SIG-M5 (cell line): ENCODE measurements at places on chromosomes 1 and 21.

- no peak for DNase-seq
Observed at GRCh38 chr1:169321539-169321938, 46.1 kb downstream of the NME7 start.

DNA sequence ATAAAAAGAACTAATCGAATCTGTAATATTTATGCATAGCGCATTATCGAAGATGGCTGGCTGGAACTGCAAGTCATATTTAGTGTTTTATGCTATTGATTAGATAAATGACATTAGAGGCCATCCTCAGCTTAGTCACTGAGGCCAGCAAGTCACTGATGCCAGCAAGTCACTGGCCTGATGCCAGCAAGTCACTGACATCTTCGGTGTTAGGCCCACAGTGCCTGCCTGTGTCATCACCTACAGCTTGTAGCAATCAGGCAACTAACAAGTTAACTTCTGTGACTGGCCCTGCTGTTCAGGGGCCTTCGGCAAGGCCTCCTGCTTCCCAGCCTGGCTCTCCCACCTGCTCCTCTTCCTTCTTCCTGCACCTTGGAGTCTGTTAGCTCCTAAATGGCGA is 65.6 kb upstream of the SCCPDH start:
- DNase-seq, result no peak

GRCh38 chr1:239363930-239364329 is 22.4 kb upstream of the CHRM3 start:
- DNase-seq, result peak; percentile 43

- no peak for DNase-seq
Observed at GRCh38 chr1:43238991-43239469, 30.8 kb upstream of the TMEM125 start.

- DNase-seq, result no peak
Observed at GRCh38 chr1:16367968-16368890, 1.2 kb downstream of the SZRD1 start.

- DNase-seq, result no peak
Observed at GRCh38 chr1:109240158-109241152, 8.9 kb upstream of the CELSR2 start.

DNA sequence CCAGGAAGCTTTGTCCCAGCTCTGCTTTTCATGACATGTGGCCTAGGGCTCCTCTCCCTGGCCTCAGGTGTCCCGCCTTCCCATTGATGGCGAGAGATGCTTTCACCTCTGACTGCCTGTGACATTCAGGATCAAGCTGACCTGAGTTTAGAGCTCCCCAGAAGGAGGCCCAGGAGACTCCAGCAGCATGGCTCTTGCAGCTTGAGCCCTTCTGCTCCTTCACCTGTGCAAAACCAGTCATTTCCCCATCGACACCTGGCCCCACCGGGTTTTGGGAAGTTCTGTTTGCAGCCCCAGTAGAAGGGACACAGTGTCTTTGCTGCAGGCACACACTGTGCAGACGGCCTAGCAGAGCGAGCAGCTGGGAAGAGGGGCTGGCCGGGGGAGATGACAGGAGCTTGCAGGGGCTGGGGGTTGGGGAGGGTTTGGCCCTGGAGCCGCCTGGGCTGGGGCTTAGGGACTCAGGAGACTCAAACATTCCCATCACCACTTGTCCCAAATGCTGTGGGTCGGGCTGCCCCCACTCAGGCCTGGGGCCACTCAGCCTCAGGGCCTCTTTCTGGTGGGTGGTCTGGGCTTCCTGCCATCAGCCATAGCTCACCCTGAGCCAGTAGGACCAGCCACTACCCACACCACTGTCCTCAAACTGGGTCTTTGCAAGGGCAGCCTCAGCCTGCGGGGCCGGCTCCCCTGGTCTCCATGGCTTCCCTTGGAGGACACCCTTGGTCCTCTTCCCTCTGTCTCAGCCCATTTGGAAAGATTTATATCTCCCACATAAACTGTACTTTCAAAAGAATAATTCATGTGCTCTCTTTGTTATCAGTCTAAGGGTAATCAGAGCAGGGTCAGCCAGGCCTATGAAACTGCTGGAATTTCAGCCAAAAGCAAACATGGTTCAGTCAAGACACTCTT is 3.8 kb upstream of the EDN2 start:
- no peak for DNase-seq

DNA sequence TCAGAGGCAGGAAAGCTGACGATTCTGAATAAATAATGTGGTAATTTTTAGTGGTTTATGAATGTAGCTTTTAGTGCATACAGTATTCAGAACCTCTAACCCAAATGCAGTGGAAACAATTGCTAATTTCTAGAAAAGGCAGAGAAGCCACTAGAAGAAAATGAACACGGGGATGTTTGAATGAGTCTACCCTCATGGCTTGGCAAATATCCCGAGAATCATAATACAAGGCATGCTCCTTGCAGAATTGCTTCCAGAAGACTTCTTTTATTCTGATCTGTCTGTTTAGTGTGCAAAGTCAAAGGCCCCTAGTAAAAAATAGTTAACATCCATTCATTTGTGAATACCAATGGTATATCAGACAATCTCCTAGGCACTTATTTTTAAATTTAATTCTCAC is 246.8 kb downstream of the LMO4 start:
- no peak for DNase-seq

- DNase-seq, result no peak
Observed at GRCh38 chr1:163442895-163443294, 121.1 kb downstream of the NUF2 start.

DNA sequence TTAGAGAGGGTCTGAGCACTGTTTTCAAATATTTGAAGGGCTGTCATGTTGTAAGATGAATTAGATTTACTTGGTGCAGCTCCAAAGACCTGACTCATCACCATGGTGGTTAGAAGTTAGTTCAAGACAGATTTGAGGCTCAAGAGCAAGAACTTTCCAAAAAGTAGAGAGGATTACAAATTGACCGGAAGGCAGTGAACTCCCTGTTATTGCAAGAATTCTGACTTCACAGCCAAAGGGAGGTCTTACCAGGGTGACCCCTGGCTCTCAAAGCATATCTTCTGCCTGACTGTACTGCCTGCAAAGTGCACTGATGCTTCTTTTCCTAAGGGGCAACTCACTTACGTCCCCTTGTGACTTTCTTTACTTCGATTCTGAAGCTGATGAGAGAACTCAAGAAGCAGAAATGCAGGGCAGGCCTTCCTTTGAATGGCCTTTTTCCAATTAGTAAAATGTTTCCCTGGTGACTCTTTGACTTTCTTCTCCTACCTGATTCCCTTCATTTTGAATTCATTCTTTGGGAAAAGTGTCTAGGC is 86.4 kb downstream of the NAV1 start:
- DNase-seq, result no peak

GRCh38 chr1:200206340-200206739 is 178.8 kb downstream of the NR5A2 start:
- no peak for DNase-seq

DNA sequence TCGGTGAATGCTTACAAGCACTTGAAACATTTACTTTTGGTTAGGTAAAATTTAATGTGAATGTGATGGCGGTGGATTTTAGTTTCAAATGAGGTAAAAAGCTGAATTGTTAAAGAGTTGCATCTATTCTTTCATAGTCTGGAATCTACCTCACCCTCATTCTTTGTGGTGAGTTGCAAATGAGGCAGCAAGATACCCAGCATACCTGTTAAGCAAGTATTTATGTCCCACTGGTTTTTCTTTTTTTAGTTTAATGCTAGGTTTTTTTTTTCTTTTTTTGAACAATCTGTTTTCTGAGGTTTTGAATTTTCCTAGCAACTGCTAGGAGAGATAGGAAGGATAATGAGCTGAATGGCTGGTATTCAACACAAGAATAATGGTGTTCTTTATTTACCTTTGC is 127.9 kb upstream of the CACYBP start:
- no peak for DNase-seq

DNA sequence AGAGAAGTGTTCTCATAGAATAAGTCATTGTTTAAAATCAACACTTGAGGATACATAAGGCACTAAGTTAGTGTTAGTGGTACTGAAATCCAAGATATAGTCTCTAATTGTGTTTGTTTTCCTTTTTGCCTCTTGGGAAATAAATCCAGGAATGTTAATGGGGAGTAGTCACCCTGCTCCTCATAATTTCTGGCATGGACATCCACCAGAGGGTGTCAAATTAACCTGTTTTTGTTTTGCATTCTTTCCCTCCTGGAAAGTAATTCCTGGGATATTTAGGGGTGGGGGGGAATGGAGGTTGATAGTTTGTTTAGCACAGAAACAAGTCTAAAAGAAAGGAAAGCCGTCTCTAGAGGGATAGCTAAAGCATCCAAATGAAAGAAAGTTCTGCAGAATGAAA is 87.8 kb upstream of the MAP1LC3C start:
- no peak for DNase-seq

- peak; percentile 39 for DNase-seq
Observed at GRCh38 chr1:64956733-64957441, 9.5 kb downstream of the JAK1 start.

- DNase-seq, result no peak
Observed at GRCh38 chr1:42940851-42941639, 17.6 kb downstream of the SLC2A1 start.

GRCh38 chr1:212359794-212360479 is 54.7 kb downstream of the PACC1 start:
- no peak for DNase-seq

DNA sequence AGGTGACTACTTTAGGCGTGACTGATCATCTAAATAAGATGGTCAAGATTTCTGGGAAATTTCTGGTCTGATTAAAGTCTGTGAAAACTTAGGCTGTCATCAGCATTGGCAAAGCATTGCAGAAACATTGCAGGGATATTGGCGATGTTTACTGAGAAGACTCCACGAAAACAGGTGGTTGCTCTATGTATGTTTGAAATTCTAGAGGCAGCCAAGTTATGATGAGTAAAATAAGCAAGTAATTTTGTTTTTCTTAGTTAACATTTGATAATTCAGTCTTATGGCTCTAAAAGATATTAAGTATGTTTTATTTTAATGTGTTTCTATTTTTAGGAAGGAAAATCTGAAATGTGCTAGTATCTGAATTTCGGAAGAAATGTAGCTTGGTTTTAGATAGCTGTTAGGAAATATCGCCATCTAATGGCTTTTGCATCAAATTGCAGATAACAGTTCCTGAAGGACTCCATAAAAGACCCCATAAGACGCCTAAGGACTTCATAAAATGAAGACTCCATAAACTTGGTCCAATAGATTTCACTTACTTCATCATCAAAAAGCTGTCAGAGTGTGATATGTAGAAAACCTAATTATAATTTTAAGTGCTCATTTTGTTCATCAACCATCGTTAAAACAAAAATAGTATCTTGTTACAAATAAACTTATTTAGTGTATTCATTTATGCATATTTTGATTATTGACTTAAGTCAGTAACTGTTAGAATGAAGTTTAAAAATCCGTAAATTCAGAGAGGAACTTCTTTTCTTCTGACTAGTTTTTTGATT is 344.6 kb downstream of the RYR2 start:
- DNase-seq, result no peak

DNA sequence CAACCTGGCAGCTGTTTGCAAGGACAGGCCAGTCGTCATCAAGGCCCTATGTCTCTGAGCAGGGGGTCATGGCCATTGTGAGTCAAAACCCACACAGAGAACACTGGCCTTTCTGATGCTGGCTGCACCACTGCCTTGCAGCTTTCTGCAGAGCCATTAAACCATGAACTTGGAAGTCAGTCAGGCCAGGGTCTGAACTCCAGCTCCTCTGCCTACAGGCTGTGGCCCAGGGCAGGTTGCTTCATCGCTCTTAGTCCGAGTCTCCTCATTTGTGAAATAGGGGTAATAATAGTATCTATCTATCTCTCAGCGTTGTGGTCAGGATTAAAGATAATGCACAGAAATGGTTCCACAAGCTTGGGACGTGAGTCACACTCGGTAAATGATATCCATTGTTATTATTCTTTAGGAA is 35.8 kb upstream of the HIVEP3 start:
- no peak for DNase-seq

DNA sequence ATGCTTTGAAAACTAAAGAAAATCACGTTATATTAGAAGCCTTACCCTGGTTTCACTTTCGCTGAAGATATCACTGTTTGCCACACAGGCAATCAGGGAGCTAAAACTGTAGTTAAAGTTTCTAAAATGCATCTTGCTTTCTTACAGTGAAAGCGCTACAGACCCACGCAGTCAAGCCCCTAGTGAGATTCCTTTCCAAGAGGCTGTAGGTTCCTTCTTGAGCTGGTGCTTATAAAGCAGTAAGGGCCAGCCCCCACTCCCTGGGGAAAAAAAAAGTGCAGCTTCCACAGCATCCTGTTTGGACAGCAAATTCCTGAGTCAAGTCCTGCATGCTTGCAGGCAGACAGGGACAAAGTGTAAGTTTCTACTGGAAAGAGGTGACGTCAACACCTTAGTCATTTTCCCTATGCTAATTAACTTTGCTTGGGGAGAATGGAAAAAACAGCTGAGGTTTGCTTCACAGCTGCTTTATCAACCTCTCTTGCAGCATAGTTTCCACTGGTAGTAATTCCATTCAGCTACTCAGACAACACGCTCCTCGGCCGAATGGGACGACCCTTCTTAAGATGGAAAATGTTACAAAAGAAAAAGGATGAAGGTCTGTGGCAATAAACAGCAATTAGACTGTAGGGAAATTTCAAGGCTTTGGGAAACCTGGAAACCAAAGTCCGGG is 14.7 kb upstream of the KCNE1 start:
- DNase-seq, result no peak

GRCh38 chr1:109392037-109392787 is 5.5 kb downstream of the SORT1 start:
- DNase-seq, result no peak

DNA sequence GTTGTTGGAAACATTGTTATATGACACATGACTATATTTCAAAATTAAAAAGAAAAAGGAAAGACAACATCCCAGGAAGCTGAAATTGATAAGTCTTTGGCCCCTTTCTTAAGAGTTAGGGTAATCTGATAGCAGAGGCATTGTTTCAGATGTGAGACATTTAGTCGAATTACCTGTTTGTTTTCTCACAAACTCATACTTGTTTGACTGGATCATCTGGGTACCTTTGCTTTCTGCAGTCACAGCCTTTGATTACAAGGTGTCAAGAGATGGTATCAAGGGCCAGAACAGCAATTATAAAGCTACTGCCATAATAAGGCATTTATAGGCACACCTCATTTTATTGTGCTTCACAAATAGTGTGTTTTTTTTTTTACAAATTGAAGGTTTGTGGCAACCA is 136.3 kb downstream of the DUSP10 start:
- DNase-seq, result no peak

DNA sequence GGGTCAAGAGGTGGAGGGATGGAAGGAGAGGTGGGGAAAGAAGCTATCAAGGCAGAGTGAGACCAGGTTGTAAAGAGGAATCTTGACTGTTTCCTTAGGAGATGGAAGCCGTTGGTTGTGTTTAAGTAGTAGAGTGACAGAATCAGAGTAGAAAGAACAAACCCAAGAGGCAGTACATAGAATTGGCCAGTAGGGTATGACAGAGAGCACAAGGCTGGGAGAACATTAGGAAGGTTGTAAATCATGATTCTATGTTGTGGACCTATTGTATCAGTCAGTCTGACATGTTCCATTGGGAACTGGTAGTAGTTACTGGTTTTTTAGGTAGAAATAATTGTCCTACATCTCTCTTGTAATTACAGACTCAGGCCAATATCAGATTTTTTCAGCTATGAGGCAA is 486.9 kb upstream of the USP24 start:
- no peak for DNase-seq
